ENCODE measurements at places on chromosomes 16 and 17. TPM values are rescaled to one million over a fixed set of nuclear protein-coding genes. Genes with fewer than 3 reads are reported as not detected.

Gene KRTAP1-5
- 14.1 TPM for total RNA-seq

Gene C17orf78
- not detected for total RNA-seq

Gene SLC13A2
- 0.20 TPM for total RNA-seq

Gene GLP2R
- 0.30 TPM for total RNA-seq

Gene MMP28
- total RNA-seq, result 6.1 TPM

Gene CBFA2T3
- 1.7 TPM for total RNA-seq

Gene BIRC5
- total RNA-seq, result 15.0 TPM

Gene C17orf50
- total RNA-seq, result not detected

Gene CCP110
- 31.8 TPM for total RNA-seq

Gene MMP15
- 6.6 TPM for total RNA-seq

Gene MIS12
- 14.0 TPM for total RNA-seq

GRCh38 chr16:87895641-87896141, 26.4 kb upstream of the SLC7A5 start:
- DNase-seq, result peak; percentile 56

GRCh38 chr17:52048137-52048898, 110.2 kb downstream of the CA10 start:
- peak; percentile 6 for DNase-seq

GRCh38 chr17:35529866-35530265, 7.6 kb downstream of the SLFN12L start:
- no peak for DNase-seq

DNA sequence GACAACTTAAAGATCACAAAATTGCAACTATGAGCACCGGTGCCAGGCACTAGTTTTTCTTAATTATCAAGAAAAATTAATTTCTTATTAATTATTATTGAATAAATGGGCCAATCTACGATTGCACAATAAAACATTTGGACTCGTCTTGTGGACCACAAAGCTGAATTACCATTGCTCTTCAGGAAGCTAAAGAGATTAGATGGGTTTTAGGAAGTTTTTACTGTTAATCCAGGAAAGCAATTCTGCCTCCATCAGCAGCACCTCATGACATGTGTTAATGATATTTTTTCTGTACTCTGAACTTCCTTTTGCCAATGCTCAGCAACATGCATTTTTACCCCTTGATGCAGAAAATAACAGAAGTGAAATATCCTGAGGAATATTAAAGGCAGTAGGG, 37.9 kb downstream of the HS3ST3A1 start:
- no peak for DNase-seq

- DNase-seq, result no peak
Observed at GRCh38 chr16:21277045-21277926, 804 bp downstream of the CRYM start.

- DNase-seq, result no peak
Observed at GRCh38 chr17:27660436-27660835, 29.4 kb downstream of the LGALS9 start.

GRCh38 chr16:58433569-58433951, 41.3 kb downstream of the GINS3 start:
- no peak for DNase-seq

GRCh38 chr17:41212524-41213169, 13.8 kb upstream of the KRTAP9-2 start:
- no peak for DNase-seq

DNA sequence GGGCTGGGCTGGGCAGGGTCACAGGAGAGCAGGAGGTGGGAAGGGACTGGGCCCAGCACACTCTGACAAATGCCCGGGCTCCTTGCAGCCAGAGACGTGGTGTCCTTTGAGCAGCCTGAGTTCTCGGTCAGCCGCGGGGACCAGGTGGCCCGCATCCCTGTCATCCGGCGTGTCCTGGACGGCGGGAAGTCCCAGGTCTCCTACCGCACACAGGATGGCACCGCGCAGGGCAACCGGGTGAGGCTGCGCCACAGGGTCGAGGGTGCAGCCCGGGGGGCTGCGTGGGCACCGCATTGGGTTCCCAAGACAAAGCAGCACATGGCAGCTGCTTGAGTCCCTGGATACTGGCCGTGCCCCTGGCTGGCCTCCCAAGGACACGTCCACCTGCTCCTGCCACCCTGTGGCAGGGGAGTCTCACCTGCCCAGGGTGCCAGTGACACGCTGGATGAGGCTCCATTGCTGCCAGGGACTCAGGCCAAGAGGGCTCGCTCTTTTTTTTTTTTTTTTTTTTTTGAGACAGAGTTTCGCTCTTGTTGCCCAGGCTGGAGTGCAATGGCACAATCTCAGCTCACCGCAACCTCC, 21.3 kb downstream of the GALK1 start:
- no peak for DNase-seq

DNA sequence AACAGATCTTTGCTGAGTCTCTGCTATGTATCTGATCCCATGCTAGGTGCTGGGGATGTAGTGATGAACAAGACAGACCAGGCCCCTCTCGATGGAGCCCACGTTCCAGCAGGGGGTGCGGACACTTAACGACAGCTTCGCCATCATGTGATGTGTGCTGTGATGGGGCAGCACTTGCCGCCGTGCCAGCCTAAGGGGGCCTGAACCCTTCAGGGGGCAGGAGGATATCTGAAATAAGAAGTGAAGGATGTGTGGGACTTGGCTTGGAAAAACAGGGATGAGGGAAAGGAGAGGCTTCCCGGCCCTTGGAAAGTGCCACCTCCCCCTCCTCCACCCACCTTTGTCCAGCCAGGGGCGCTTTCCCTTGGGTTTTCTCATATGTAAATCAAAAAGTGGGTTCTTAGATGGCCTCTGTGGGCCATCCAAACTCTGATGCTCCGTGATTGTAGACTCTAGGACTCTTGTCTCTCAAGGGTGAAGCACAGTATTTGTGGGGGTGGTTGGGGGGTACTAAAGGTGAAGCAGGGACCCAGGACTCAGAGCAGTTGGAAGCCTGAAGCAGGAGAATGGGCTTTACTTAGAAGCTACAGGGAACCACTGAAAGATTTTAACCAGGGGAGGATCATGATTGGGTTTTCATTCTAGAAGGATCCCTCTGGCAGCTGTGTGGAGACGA, 4.0 kb upstream of the DLX3 start:
- DNase-seq, result no peak

DNA sequence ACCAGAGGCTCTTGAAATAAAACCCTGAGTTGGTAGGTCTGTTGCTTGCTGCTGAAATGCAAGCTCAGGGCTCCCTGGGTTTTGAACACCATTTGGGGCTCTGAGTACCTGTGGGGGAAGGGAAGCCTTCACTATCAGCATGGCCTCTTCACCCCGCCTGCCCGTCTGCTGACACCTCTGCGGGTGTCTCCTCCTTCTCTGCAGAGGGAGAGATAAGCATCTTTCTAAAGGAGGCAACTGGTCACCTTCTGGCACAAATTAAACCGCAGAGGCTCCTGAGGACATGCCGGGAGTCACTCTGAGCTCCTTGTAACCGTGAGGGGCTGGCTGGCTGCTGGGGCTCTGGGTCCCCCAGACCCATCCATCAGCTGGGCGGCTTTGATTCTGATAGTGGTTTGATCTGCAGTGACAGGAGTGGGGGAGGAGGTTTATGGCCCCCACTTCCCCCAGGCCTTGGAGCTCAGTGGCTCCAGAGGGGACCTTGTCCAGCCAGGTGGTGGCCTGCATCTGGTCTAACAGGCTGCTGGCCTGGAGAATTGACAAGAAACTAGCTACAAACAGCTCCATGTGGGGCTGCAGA, 123.5 kb downstream of the IRF8 start:
- DNase-seq, result no peak

DNA sequence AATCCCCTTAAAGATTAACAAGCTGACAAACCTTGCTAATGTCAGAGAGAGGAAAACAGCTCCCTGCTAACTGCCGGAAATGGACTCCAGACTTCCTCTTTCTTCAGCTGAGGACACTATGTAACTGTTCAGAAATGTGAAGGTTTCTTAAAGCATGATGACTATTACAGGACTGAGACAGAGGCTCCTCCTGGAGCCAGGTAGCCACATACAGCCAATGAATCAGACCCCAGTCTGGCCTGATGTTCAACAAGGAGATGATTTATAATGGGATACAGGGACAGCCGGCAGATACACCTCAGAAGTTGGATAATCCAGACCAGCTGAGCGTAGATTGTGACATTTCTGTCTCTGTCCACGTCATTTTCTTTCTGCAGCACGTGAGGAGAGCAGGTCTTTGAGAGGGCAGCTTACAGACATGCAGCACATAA, 216.2 kb downstream of the HS3ST3A1 start:
- DNase-seq, result no peak

- no peak for DNase-seq
Observed at GRCh38 chr17:64551461-64551860, 44.7 kb downstream of the CEP95 start.

GRCh38 chr16:85557083-85557970, 55.8 kb upstream of the GSE1 start:
- DNase-seq, result no peak

- peak; percentile 92 for DNase-seq
Observed at GRCh38 chr16:14285513-14286367, 214.6 kb downstream of the MRTFB start.

DNA sequence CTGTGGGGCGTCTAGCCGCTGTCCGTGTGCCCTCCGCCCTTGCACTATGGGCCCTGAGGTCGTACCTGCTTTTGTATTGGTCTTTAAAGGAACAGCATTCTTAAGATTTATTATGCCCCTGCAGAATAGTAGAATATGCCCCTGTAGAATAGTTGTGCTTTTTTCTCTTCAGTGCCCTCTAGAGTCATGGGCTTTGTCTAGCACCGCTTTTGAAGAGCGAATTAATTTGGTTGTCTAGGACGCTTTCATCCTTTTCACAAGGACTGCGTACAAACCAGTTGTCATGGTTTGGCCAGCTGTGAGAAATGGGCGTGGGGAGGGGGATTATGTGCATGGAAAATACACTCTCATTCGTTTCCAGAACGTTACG, 621 bp downstream of the CEP95 start:
- DNase-seq, result peak; percentile 87

- no peak for DNase-seq
Observed at GRCh38 chr16:1712791-1713261, 6.8 kb downstream of the MAPK8IP3 start.

GRCh38 chr16:85027958-85028684, 526 bp downstream of the KIAA0513 start:
- no peak for DNase-seq

- no peak for DNase-seq
Observed at GRCh38 chr17:81578561-81579225, 26.5 kb upstream of the FAAP100 start.

GRCh38 chr16:53131050-53131362, 76.2 kb downstream of the CHD9 start:
- DNase-seq, result no peak

GRCh38 chr17:10034719-10035475, 129.8 kb upstream of the RCVRN start:
- peak; percentile 80 for DNase-seq

Data from skin of body (tissue), 3 donors.